Astrocyte of the cerebellum (primary cell): ENCODE measurements at places on chromosomes 16 and 17.

GRCh38 chr17:181245-182049 is at the start of gene DOC2B:
DOC2B (minus strand) TSS chr17:181650; CDS start chr17:181479, 171 bp downstream.
- DNase-seq, result no peak

DNA sequence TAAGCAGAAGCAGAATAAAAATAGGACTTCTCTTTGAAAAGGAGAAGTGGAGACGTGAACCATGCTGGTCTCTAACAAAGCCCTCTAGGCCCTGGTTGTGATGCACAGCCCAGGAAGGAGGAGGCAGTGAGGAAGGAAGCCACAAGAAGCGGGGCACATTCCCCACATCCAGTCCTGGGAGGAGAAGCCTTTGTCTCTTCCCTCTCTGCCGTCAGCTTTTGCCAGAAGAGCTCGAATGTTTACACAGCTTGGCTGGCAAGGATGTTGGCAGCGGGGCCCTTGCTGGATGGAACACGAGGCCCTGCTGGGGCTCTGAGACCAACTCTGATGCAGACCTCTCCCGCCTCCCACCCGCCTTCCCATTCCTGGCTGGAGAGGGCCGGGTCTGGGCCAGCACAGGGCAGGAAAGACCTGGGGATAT is 91.3 kb downstream of the MAF start:
- no peak for DNase-seq

DNA sequence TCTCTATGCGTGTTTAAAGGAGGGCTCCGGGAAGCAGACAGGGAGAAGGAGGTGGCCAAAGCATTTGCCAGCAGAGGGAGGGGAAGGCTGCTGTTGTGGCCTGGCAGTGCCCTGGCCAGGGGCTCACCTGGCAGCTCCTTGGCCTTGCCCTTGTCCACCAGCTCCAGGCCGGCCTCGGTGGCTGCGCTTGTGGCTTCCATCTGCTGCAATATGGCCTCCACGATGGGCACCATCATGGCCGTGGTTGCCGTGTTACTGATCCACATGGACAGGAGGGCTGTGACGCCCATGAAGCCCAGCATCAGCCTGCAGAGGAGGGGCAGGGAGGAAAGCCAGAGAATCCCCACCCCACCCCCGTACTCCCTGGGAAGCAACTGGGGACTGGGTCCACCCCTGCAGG is 9.4 kb downstream of the SLC13A5 start:
- no peak for DNase-seq

DNA sequence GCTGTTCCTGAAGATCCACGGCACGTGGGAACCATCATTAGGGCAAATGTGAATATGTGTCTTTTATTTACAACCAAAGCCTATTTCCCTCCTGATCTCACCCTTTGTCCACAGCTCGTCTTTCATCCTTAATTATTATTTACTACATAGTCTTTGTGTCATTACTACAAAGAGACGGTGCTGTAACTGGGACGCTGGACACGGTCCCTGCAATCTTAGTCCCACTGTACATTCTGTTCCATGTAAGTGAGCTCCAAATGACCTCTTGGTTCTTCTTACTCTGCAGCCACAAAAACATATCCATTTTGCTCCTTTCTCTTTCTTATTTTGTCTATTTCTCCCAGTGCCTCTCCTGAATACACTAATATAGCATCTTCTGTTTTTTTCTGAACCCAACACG is 12.7 kb upstream of the KRT23 start:
- DNase-seq, result no peak

GRCh38 chr16:72989579-72990551 is 58.1 kb downstream of the ZFHX3 start:
- peak; percentile 93 for DNase-seq

DNA sequence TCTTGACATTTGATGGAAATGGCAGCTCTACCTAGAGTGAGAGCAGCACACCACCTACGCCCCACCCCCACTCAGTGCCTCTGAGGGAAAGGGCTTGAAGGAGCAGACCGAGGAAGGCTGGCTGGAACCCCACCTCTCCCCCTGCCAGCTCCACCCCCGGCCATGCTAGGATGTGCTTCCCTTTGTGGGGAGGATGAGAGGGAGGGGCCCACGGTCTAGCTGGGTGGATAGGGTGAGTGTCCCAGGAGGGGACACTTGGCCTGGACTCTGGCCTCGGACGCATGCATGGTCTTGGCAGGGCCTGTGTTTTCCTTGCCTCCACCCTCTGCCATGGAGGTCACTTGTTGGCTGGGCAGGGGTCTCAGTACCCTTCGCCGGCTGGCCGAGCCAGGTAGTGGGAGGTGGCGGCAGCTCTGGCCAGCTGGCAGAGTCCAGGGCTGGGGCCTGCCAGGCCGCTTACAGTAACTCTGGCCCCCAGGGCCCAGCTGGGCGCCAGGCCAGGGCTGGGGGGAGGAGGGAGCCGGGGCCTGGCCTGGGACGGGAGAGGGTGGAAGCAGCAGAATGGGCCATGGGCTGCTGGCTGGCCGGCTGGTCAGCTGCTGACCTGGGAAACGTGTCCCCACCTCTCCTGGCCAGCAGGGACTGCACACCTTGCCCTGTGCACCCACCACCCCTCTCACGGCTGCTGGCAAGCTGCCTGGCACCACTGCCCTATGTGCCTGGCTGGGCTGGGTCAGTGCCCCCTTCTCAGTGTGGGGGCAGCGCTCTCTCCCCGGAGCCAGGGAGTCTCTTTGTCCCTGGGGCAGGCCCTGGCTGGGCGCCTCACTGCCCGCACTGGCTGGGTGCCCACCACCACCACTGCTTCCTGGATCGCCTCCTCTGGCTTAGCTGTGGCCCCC is 23.0 kb downstream of the RARA start:
- no peak for DNase-seq

DNA sequence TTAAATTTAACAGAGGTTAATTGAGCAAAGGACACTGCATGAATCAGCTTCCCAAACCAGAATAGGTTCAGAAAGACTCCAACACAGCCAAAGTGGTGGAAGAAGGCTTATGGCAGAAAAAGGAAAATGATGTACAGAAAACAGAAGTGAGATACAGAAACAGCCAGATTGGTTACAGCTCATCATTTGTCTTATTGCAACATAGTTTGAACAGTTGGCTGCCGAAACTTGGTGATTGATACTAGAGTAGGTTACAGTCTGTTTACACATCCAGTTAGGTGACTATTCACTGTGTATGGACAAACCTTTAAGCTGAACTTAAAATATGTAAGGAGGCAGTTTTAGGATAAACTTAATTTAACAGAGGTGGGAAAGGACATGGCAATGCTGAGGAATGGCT is 18.3 kb downstream of the TMEM100 start:
- DNase-seq, result no peak

DNA sequence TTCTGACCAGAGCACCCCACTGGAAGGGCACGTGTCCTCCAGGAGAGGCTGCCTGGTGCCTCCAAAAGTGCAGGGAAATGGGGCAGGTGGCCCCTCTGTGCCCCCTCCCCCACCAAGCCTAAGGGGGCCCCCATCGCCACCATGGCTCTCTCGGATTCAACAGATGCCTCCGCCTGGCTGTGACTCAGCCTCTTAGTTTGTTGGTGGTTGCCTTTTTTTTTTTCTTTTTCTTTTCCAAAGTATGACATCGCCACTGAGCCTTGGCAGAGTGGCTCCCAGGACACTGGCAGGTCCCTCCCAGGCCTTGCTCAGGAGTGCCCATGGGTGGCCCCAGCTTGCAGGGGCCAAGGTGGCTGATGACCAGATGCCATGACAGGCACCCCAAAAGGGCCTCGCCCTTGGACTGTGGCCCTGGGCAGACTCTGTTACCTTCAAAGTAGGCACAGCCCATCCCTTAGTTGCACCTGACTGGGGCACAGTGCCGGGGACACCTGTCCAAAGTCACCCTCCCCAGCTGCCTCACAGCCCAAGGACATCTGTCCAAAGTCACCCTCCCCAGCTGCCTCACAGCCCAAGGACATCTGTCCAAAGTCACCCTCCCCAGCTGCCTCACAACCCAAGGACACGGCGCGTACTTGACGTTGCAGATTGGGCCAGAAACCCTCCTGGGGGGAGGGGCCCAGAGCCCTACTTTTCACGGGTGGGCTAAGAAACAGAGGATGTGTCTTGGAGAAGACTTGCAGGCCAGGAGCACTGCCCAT is 29.6 kb downstream of the NPTX1 start:
- DNase-seq, result no peak

DNA sequence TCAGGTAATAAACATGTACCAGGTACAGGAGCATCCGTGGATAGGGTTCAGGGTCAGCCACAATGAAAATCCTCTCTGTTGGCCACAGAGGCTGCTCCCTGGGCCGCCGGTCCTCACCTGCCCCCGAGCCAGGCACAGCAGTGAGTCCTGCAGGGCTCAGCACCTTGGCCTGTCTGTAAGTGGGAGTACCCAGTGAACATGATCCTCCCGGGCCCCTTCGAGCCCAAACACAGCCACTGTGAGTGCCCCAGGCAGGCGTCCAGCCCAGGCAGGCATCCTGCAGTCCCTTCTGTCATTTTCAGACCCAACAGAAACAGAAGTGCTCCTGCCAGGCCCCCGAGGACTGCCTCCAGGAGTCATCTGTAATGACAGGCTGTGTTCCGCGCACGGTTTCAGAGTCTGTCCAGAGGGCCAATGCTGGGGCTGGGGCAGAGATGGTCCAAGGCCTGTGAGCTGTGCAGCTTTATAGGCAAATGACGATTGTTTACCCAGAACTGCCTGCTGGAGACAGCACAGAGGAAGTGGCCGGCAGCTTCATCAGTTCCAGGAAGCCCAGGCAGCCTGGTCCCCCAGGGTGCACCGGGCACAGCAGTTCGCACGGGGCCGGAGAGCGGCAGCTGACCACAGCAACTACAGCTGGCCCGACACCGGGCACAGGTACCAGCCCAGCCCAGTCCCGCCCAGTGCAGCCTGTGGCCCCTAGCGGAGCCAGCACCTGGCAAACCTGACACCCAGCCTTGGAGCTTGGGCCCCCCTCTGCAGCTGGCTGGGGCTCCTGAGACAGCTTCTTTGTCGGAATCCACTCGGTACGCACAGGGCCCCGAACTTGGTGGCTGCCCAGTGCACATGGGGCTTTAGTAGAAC is 13.2 kb downstream of the SLC7A5 start:
- DNase-seq, result no peak

GRCh38 chr16:89195521-89196171 is 4.7 kb downstream of the SLC22A31 start:
- DNase-seq, result no peak

DNA sequence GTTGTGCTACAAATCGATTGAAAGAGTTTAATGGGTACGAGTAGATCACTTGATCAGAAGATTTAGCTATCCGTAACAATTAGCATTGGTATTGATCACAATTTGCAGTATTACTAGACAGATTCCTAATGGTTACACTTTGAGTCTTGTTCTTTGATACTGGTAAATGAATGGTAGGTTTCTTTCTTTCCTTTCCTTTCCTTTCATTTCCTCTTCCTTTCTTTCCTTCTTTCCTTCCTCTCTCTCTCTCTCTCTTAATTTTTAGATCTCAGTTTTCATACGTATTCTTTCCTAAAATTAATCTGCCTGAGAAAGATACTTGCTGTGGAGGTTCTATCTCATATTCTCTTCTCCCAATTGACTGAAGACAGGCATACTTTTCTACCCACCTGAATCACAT is 17.9 kb downstream of the CPD start:
- no peak for DNase-seq

GRCh38 chr17:78967782-78968362 is 11.9 kb downstream of the LGALS3BP start:
- no peak for DNase-seq

- no peak for DNase-seq
Observed at GRCh38 chr17:79836972-79837887, 2.0 kb downstream of the CBX4 start.

GRCh38 chr17:6943406-6943805 is 52.4 kb upstream of the ALOX12 start:
- DNase-seq, result no peak

- DNase-seq, result no peak
Observed at GRCh38 chr16:74321356-74321755, 24.7 kb downstream of the PSMD7 start.

DNA sequence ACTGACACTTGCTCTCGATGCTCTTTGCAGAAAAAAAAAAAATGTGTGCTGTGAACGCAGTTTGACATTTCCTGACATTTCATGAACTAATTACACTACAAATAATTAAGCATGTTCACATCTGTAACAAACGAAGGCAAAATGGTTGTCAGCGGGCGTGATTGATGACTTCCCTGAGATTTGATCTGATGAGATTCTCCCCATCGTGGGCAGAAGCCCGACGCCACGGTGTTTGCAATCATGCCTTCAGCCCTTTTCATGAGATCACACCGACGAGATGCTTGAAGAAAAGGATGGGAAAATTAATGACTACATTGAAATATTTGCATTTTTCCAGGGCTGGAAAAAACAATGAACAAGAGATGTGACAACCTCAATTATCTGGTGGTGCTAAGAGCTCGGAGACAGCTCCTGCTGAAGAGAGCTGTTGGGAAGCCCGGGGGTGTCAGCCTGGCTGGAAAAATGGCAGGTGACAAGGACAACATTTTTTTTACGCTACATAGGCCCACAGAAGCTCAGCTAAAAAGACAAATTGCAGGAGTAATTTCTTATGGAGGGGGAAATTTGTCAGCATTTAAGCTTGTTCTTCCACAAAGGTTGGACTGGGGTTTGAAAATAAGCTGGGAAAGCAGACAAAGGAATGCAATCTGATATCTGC is 259.4 kb upstream of the IRX3 start:
- DNase-seq, result no peak

GRCh38 chr17:32288615-32289014 is 23.0 kb downstream of the RHBDL3 start:
- no peak for DNase-seq

DNA sequence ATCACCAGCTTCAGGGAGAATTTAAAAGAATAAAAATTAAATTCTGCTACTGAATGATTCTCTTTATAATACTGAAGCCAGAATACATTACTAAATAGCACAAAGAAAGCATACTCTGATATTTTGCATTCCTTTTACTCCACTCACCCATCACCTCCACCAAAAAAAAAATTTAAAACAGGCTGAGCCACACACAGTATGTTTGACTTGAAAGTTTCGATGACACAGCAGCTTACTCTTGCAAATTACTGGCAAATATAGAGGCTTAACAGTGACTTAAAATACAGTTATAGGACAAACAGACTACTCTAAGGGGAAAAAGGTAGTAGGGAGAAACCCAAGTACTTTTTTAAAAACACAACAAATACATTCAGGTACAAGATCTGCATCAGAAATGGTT is 39.2 kb downstream of the GPATCH8 start:
- DNase-seq, result peak; percentile 8

DNA sequence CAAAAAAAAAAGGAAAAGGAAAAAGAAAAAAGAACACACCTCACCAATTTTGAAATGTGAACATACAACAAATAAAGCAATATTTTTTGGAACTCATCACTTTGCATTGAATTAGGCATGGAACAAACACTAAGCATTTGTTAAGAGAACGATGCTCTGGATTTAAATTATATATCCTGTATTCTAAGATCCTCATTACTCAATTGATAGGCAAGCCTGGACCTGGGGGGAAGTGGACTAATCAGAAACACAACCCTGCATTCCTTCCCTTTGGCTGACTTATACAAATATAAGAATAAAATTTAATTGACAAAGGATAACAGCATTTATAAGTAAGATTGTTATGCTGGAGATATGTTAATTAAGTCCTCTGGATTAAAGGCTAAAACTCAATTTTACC is 2.2 kb downstream of the GJC1 start:
- DNase-seq, result no peak
